ENCODE measurements at places on chromosomes 5 and 9.

DNA sequence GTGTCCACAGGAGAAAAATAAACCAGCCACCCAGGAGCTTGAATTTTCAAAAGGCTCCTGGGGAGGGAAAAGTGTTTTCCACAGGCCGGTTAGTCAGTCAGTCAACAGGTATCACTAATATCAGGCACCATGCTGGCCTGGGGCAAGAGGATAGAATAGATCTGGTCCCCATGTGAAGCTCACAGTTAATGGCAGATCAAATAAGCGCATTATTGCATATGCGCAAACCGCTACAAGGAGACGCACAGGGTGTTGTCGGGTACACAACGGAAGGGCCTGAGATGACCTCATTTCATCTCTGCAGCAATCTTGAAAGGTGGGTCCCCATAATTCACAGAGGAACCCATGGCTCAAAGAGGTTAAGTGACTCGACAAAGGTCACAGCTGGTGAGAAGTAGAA lies 260.7 kb downstream of the CRB2 start:
- DNase-seq = no peak

DNA sequence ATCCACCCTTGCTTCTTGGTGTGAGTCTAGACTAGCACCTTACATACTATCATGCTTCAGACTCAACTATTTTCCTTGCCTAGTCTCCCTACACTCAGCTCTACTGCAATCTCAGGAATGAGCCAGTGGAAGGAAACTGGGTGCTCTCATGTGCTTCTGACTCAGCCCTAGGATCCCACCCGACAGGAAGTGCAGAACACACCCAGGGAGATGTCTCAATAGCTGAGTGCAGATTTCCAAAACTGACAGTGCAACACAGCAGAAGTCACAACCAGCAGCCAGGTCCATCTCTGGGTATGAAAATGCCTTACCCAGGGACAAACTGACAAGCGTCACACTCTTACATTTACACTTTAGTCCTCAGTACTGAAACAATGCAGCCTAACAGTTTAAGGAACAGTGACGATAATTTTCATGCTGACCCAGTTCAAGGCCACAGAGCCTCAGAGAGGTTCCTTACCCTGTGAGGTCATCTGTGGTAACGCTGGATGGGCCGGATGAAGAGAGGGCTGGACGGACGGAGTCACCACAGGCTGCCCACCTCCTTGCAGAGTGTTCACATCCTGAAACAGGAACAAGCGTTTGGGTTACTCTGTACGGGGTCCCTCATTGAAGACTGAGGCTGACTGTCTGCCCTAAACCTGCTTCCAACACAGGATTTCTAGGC lies 33.0 kb downstream of the FKBP15 start:
- no peak for DNase-seq

DNA sequence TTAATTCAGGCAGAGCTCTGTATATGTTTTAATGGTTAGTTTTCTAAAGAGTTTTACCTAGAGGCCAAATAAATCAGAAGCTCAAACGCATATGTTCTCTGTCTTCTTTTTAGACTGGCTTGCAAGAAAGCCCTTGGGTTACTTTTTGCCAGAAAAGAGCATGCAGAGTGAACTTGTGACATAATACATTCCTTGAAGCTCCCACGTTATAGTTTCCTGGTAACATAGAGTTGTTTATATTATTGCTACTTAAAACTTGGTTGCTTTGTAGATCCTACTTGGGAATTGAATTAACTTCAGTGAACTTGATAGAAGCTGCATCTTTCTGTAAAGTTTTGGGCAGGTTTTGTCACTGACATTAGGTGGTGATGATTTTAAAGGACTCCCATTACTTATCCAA lies 102.9 kb downstream of the C9orf152 start:
- no peak for DNase-seq

- DNase-seq = no peak
These were observed 73.9 kb downstream of the KLF9 start for GRCh38 chr9:70340572-70340971.

GRCh38 chr5:107025712-107026497 lies 644.8 kb downstream of the EFNA5 start:
- no peak for DNase-seq

GRCh38 chr9:127122176-127123063 lies at the start of gene ANGPTL2:
ANGPTL2 (minus strand) TSS chr9:127122635; CDS start chr9:127108731, 13,904 bp downstream.
- DNase-seq = no peak

DNA sequence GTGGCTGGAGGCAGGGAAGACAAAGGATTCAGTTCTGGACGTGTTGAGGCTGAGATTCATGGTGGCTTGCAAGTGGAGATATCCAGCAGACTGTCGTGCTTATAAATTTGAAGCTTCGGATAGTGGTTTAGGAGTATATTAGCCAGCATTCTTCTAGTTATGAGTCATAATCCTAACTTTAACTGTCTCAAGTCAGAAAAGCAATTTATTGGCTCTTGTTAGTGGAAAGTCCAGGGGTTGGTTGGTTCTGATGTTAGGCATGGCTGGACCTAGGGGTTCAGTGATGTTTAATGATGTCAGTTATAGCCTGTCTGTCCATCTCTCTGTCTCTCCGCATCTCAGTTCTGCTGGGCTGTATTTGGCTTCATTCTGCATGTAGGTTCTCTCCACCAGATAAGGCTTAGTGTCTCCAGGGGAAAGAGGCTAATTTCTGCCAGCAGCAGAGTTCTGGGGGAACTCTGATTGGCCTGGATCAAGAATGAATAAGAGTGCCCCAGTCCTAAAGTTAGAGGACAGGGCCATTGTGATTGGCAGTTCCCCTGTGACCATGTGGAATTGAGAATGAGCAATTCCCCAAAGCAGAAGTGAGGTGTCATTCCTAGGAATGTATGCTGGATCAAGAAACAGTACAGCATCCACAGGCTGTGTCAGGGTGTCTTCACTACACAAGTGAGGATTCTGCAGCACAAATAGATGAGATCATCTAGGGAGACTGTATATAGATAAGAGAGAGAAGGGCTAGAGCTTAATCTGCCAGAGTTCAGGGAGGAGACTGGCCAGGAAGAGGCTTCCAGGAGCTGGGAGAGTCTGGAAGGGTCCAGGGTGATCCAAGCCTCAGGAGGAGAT lies 72.9 kb upstream of the SHB start:
- no peak for DNase-seq

DNA sequence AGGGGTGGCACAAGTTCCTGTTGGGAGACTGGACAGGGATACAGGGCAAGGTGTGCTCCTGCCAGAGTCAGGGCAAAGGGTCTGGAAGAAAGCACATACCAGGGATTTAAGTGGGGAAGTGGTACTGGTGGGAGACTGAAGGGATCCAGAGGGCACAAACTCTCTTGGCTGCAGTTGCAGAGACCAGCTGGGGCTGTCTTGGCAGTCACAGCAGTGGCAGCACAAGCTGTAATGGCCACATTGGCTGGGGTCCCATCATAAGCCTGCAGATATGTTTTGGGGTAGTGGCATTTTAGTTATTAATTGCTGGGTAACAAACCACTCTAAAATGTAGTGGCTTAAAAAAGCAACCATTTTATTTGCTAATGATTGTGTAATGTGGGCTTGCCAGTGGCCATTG lies 492.2 kb downstream of the ENC1 start:
- DNase-seq = no peak

GRCh38 chr5:128870373-128870772 lies 94.9 kb upstream of the SLC27A6 start:
- no peak for DNase-seq

DNA sequence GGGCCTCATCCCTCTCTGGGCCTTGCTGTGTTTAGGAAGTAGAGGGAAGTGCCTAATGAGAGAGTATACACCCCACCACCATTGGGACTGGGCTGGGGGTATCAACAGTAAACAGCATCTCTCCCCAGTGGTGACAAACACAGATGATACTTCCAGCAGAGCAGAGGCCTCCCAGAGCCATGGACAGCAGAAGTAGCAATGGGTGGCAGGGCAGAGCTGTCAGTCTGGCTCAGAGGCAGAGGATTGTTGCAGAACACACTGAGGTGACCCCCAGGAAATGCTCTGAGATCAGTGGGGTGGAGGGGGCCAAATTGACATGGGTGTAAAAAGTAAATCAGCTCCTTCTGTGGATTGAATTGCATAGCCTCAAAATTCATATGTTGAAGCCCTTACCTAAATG lies 12.1 kb upstream of the P4HA2 start:
- DNase-seq = no peak

DNA sequence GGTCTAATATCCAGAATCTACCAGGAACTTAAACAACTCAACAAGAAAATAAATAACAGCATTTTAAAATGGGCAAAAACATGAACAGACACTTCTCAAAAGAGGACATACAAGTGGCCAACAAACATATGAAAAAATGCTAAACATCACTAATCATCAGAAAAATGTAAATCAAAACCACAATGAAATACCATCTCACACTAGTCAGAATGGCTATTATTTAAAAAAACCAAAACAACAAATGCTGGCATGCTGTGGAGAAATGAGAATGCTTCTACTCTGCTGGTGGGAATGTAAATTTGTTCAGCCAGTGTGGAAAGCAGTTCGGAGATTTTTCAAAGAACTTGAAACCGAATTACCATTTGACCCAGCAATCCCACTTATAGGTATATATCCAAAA lies 63.1 kb downstream of the ADAMTS6 start:
- no peak for DNase-seq

- no peak for DNase-seq
These were observed at the start of gene PCDHA3 for GRCh38 chr5:140800816-140801493. PCDHA3 (plus strand) TSS chr5:140801057.

GRCh38 chr5:32020271-32020670 lies 153.8 kb downstream of the GOLPH3 start:
- DNase-seq = no peak

DNA sequence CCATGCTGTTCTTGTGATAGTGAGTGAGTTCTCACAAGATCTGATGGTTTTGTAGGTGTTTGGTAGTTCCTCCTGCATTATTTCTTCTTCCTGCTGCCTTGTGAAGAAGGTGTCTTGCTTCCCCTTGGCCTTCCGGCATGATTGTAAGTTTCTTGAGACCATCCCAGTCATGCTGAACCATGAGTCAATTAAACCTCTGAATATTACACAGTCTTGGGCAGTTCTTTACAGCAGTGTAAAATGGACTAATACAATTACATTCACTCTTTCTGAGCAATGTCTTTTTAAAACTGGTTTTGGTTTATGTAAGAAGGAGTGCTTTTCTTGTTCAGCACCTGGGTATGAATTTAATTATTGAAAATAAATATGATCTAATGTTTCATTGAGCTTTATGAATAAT lies 50.7 kb upstream of the ARRDC3 start:
- DNase-seq = no peak

DNA sequence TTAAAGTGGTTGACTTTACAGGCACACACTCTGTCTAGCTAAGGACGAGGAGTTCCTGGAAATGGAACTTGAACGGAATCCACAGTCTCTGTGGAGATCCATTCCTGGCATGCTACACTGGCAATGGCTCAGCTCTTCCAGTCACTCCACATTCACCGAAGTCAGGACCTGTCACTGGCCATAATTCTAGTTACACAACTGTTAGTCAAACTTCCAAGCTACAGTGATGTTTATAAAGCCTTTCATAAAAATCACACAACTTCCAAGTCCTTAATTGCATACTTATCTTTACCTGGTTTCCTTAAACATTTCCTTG lies 15.7 kb downstream of the CDC14B start:
- DNase-seq = no peak

- no peak for DNase-seq
These were observed 229.1 kb downstream of the NFIB start for GRCh38 chr9:14084867-14085266.

GRCh38 chr9:18706648-18707047 lies 232.7 kb downstream of the ADAMTSL1 start:
- no peak for DNase-seq

Measured in NCI-H1436 treated with DMSO at 0.1 percent for 48 hours (cell line).